ENCODE measurements at places on chromosomes 4 and X.

DNA sequence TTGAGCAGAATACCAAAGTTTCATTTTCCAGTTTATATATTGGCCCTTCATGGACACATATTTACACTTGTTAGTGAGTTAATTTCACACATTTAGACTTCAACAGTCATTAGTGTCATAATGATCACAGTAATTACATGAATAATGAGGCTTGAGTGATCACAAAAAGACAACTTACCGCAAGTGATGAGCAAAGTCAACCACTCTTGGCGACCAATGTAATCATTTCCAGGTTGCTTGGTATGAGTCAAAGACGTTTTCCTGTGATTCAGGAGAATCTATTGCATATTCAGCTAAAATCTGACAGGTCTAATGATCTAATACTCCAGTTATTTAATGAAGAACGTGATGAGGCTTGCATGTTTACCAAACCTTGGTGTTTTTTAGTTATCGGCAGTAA lies 407.9 kb upstream of the TENM3 start:
- no peak for DNase-seq

DNA sequence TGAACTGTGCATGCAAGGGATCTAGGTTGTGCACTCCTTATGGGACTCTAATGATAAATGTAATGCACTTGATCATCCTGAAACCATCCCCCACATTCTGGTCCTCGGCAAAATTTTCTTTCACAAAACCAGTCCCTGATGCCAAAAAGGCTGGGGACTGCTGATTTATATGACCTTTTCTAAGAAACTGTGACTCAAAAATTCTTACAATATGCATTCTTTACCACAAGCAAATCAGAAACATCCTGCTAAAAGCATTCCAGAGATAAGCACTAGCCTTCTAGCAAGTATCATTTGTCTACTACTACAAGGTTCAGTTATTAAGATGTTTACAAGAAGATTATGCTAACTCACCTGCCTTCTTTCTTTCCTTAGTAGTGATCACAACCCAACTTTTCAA lies 166.5 kb upstream of the PCDH7 start:
- DNase-seq, result no peak

GRCh38 chr4:27692158-27692557 lies 831.5 kb downstream of the STIM2 start:
- DNase-seq, result no peak

- DNase-seq, result no peak
These were observed 48.1 kb upstream of the TBL1X start for GRCh38 chrX:9416562-9417348.

- no peak for DNase-seq
These were observed 103.3 kb downstream of the SH3BGRL start for GRCh38 chrX:81305240-81305639.

GRCh38 chr4:130820448-130820847 lies 1724.5 kb downstream of the C4orf33 start:
- DNase-seq, result no peak

DNA sequence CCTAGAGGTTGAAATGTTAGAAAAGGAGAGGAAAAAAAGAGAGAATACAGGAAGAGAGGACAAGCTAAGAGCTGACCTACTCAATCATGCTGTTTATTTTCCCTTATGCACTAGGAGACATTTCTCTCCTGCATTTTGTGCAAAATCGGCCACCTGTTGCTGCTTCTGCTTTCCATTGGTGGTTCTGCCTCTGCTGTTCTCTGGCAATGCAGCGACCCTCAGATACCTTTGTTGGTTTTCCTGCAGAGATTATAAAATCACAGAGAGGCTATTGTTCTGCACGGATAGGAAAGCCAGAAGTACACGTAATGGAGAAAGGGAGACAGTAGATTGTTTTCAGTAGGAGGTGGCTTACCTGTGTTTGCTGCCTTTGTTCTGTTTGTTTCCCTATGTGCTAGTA lies 108.9 kb downstream of the UNC5C start:
- DNase-seq, result no peak

GRCh38 chrX:24391389-24391788 lies 30.9 kb downstream of the SUPT20HL1 start:
- no peak for DNase-seq

- peak; percentile 16 for DNase-seq
These were observed at the start of gene GSPT2 for GRCh38 chrX:51743179-51743957. GSPT2 (plus strand) TSS chrX:51743442; CDS start chrX:51743627, 185 bp downstream.

DNA sequence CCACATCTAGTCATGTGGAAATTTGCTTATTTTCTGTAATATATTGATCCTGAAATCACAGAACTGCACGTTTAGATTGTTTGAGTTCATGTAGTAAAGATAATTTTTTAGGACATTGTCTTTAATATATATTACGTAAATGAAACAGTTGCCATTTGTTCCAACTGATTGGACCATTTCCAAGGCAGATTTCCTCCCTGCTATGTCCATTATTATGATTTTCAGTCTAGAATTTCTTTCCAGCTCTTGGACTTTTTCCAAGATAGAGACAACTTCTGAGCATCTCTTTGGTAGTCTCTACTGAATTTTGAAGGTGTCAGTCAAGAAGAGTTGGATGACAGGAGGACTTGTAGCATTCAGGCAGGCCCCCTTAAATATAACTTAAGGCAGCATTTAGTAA lies 94.6 kb downstream of the STIM2 start:
- DNase-seq, result no peak

DNA sequence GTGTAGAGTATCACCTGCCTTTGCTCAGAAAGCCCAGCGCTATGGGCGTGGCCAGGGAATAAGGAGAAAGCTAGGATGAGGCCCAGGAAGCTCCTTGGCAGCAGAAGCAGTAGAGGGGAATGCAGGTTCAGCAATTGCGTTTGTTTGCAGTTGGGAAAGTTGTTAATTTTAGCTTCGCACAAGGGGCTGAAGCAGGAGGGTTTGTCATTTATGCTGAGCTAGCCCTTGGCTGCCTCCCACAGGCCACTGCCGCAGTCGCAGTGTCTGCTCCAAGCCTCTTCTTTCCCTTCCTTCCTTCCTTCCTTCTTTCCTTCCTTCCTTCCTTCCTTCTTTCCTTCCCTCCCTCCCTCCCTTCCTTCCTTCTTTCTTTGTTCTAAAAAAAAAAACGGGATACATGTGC lies 21.5 kb downstream of the FRMPD3 start:
- no peak for DNase-seq

- DNase-seq, result no peak
These were observed 265.4 kb upstream of the CASK start for GRCh38 chrX:42188730-42189129.

GRCh38 chr4:19298998-19299397 lies 952.7 kb upstream of the SLIT2 start:
- DNase-seq, result no peak

DNA sequence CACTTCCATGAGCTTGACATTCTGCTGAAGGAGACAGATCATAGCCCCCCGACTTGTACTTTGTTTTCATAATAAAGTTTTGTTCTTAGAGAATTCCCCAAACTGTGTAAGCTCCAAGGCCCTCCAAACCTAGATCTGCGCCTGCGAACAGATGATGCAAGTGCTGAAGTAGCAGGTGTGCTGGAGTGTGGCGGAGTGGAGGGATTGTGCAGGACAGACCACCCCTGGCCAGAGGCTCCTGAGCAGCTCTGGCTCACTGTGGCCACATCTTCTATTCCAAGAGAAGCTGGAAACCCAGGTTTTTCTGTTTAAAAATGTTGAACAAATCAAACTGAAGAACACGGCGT lies 46.4 kb downstream of the TBC1D14 start:
- DNase-seq, result no peak

DNA sequence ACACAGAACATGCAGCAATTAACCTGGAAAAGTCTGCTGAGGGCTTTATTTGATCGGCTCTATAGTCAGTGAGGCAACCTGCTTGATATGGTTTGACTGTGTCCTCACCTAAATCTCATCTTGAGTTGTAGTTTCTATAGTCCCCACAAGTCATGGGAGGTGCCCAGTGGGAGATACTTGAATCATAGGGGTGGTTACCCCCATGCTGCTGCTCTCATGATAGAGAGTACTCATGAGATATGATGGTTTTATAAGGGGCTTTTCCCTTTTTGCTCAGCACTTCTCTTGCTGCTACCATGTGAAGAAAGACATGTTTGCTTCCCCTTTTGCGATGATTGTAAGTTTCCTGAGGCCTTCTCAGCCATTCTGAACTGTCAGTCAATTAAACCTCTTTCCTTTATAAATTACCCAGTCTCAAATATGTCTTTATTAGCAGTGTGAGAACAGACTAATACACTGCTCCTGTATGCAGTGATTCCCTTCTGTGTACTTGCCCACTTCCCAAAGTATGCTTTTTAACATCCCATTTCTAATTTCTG lies 78.2 kb downstream of the NPFFR2 start:
- DNase-seq, result no peak

- no peak for DNase-seq
These were observed 148.8 kb downstream of the CCNG2 start for GRCh38 chr4:77305766-77306165.

DNA sequence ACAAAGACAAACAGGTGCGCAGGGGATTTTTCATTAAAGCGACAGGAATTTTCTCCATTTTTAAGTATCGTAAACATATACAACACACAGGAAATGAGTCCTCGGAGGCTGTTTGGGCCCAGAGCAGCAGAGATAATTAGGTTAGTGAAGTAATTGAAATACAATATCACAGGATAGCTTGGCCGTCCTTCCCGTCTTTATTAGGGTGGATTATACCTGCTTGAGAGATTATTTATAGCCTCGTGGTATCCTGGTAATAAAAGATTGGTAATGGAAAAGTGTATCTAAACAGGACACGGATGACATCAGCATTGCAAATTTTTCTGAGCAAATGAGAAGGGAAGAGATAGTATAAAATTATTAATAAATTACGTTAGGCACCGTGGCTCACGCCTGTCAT lies 68.2 kb downstream of the CRLF2 start:
- DNase-seq, result no peak

DNA sequence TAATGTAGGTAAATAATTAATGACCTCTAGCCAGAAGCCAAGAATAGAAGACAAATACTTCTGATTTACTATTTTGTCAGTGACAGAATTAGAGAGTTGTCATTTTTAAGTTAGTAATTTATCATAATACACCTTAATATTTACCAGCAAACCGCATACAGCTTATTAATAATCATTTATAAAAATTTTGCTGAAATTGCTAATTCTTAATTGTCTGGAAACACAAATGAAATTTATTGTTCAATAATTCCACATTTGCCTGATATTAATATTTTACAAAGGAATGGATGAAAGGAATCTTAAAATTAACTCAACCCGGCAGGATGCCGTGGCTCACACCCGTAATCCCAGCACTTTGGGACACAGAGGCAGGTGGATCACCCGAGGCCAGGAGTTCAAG lies 44.7 kb downstream of the PROM1 start:
- no peak for DNase-seq

GRCh38 chrX:13464599-13465275 lies 104.7 kb upstream of the EGFL6 start:
- no peak for DNase-seq

DNA sequence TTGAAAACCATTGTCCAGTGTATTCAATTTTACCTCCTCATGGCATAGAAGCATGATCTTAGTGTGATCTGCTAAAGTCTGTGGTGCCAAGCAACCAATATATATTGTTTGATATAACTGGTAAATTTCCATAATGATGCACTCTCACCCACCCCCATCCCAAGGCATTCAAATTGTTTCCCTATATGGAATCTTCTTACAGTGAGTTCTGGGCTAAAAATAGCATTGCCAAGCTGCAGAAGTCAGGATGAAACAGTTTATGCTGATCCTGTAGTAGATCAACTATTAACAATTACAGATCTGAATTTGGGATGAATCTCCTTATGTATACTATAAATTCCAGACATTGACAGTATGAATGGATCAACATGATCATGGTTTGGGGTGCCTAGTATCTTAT lies 20.9 kb downstream of the FGF13 start:
- DNase-seq, result no peak

DNA sequence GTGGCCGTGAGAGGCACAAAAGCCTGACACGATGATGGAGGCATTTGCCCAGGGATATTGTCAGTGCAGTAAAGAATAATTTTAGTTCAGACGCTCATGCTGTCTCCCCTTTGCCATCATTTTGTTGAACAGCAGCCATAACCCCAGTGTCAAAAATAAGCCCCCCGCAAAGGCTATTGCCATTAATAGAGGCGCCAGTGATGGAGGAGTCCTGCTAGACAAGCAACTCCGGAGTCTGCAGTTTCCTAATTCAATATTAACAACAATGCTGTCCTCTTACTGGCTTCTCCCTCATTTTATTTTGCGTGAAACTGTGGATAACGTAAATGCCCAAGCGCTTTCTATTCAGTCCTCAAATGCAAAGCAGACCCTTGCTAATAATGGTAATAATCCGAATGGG lies 603 bp upstream of the SMS start:
- no peak for DNase-seq

- no peak for DNase-seq
These were observed 171.0 kb downstream of the GALNTL6 start for GRCh38 chr4:171983935-171984805.

- DNase-seq, result no peak
These were observed 32.2 kb downstream of the PLS3 start for GRCh38 chrX:115592997-115593734.

DNA sequence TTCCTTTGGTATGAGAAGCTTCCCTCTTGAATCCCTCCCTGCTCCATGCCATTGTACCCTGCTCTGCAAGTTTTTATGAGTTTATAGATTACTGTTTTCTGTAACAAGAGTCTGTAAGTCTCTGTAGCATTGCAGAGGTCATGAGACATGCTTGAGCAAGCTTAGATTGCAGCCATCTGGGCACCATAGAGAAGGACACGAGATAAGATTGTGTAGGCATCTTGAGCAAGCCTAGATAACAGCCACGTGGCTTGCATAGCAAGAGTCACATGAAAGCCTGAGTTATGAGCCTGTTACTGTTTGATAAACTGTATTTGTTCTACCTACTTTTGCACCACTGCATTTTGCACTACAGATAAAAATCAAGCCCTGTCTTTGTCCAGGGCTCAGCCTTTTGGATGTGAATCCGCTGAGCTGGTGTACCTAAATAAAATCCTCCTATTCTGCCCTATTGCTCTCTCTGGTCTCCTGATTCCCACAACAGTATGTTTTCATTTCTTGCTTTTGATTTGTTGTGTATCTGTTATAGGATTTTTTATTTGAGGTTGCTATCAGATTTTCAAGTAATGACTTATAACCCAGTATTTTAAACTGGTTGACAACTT lies 127.4 kb upstream of the ANKRD50 start:
- no peak for DNase-seq

DNA sequence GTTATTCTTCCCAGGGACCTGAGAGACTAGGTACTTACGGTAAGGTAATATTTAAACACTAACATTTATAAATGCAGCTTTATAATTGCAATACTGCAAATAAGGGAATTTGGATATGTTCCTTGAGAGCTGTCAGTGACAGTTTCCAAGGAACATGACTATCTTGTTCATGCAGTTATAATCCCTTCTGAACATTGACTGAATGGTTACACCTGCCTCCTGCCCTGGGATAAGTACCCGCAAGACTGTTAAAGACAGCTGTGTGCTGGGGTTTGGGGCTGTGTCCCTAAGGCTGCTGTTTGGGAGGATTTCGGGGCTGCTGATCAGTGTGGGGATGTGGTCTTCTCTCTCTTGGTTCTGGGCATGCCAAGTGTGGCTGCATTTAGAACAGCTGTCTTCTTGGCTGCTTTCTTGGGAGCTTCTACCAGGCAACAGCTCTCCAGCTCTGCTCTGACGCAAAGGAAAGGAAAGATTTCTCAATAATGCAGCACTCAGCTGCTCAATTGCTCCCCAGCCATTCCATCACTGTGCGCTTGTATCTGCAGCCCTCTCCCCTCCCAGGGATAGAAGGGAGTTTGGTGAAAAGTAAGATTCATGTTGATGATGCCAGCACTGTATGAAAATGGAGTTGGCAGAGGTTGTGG lies 298.8 kb upstream of the TAPT1 start:
- no peak for DNase-seq

All from stimulated activated CD8-positive, alpha-beta memory T cell treated with anti-CD3 and anti-CD28 coated beads, Interleukin-4, amount 100 ng/mL, for 4 hours (primary cell).